GM12878 (cell line): ENCODE measurements at places on chromosomes 5 and 9.
A peak's percentile ranks its signal among the peaks of the same experiment; 100 is the strongest.

- DNase-seq, result no peak
Measured at GRCh38 chr5:10372726-10373709, 19.5 kb downstream of the MARCHF6 start.

DNA sequence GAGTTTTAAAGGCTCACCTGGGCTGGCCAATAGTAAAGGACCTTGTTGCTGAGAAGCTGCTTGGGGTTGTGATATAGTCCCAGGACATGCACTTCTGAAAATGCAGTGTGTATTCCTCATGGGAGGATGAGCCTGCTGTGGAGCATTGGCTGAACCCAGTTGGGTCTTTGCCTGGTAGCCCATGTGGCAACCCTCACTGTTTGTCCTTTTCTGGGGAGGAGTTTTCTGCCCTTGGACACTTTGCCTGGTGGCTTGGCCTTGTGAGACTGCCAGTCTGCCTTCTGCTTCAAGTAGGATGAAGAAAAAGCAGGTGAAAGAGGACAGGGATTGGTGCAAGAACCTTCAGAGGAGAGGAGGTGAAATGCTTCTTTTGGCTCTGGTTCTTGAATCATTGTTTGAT, 4.0 kb downstream of the TENT4A start:
- DNase-seq, result no peak

GRCh38 chr9:107711542-107711941, 222.0 kb upstream of the KLF4 start:
- DNase-seq, result no peak

DNA sequence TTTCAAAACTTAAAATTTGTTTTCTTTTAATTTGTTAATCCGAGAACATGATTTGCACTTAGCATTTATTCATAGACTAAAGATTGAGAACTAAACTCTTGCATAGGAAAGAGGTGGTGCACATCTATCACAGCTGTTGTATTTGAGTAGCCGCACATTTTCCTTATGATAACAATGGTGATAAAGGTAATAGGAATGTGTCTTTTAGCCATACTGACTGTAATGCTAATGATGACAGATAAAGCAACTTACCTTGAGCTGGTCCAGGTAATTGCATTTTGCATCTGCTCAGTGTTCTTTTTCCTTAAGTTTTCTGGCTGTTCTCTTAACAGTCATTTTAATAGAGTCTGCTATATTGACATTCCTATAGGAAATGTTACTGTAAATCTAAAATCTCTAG, 19.0 kb downstream of the PHAX start:
- no peak for DNase-seq

DNA sequence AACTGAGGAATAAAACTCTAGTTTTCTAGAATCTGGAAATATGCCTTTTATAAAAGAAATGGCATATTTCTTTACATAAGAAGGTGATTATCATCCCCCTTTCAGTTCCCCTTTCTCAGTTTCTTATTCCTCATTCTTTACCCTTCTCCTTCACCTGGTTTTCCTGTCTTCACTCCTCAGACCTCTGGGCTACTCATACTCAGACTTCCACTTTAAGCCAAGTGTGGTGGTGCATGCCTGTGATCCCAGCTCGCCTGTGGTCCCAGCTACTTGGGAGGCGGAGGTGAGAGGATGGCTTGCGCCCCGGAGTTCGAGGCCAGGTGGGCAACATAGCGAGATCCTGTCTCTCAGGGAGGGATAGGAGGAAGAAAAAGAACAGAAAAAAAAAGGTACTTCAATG, 57.2 kb downstream of the RANBP6 start:
- DNase-seq, result peak; percentile 19

GRCh38 chr5:65861830-65862241, 64.5 kb upstream of the ERBIN start:
- DNase-seq, result no peak

DNA sequence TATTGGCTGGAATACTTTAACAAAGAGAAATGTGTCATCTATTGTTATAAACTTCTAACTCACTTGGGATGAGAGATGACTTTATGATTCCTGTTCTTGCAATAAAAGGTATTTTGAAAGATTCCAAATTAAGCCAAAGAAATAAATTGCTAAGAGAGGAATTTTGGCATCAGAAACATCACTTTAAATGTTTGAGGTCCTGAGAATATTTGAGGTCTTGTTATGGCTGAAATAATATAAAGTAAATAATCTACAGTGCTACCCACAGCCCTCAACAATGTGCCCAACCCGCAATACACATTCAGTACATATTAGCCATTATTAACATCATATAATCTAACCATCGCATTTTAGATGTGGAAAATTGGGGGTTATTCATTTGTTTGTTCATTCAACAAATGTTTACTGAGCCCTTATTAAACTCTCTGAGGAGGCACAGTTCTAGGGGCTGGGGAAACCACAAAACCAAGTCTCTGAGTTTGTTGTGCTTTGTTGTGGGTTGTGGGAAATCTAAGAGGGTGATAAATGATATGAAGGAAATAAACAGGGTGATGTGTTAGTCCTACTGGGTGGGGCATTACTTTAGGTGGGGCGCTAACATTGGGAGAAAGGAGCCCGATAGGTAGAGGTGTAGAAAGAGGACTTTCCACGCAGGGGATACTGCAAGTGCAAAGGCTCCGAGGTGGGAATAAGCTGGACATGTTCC, 135.2 kb upstream of the CLINT1 start:
- DNase-seq, result no peak

- no peak for DNase-seq
Measured at GRCh38 chr9:136119061-136119882, 597 bp upstream of the TMEM250 start.

DNA sequence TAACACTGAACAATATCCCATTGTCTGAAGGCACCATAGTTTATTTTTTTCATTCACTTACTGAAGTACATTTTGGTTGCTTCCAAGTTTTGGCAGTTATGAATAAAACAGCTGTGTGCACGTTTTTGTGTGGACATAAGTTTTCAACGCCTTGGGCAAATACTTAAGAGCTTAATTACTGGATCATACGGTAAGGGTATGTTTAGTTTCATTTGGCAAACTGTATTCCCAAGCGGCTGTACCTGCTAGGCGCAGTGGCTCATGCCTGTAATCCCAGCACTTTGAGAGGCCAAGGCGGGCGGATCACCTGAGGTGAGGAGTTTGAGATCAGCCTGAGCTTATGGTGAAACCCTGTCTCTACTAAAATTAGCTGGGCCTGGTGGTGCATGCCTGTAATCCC, 63.7 kb upstream of the FAM120A start:
- no peak for DNase-seq
